Stimulated activated CD4-positive, alpha-beta T cell treated with anti-CD3 and anti-CD28 coated beads, TNF-alpha, amount 100 ng/mL, for 1 hour (primary cell): ENCODE measurements at places on chromosomes 12 and 14.

DNA sequence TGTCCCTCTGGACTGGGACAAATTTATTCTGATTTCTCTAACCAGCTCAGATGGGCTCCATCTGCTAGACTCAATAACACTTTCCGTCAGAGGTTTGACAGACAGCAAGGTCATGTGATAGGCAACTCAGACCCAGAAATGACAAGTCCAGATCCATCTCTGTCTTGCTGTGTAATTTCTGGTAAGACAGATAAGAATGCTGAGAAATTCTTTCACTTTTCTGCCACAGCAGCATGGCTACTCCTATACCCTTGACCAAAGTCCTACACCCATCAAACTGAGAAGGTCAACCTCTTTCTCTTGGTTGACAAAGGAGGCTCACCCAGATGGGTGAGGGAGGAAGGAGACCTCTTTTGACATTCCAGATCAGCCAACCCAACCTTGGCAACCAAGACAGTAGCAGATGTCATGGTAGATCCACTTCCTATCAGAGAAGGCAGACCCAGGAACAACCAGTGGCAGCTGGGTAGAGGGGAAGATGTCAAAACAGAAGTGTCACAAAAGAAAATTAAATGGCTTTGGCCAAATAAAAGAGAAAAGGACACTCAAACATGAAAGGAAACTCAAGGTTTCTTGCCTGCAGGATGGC is 36.9 kb upstream of the PRKAB1 start:
- no peak for DNase-seq

- no peak for DNase-seq
Observed at GRCh38 chr12:22287776-22288621, 46.5 kb downstream of the ST8SIA1 start.

DNA sequence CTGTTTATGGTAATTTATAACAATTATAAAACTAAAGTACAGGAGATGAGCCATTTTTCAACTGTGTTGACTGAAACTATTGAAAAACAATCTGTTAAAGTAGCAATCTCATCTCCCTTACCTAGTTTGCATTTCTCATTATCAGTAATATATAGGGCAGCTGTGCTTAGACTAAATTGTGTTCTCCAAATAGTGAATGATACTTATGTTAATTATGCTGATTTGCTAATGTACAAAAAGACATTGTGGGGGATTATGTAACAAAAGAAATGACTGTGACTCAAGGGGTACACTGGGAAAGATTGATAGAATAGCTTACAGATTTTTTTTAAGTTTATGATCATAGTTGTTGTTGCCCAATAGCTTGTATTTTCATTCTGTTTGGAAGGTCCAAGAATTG is 207.7 kb downstream of the FUT8 start:
- no peak for DNase-seq

DNA sequence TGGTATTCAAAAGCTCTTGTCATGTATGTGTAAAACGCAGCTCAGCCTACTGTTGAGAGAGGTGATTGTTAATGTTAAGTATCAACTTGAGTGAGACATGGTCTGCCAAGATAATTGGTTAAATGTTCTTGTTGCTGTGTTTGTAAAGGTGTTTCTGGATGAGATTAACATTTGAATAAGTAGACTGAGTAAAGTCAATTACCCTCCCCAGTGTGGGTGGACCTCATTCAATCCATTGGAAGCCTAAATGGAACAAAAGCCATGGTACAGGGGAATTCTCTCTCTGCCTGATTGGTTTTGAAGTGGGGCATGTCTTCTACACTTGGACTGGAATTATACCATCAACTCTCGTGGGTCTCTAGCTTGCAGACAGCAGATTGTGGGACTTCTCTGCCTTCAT is 63.8 kb upstream of the RERGL start:
- DNase-seq = no peak

GRCh38 chr14:105498430-105499255 is 7.6 kb downstream of the TEDC1 start:
- no peak for DNase-seq
